ENCODE measurements at places on chromosomes 11 and 22.

- DNase-seq = peak; percentile 34
These were observed 25.9 kb upstream of the CCDC34 start for GRCh38 chr11:27388869-27389268.

DNA sequence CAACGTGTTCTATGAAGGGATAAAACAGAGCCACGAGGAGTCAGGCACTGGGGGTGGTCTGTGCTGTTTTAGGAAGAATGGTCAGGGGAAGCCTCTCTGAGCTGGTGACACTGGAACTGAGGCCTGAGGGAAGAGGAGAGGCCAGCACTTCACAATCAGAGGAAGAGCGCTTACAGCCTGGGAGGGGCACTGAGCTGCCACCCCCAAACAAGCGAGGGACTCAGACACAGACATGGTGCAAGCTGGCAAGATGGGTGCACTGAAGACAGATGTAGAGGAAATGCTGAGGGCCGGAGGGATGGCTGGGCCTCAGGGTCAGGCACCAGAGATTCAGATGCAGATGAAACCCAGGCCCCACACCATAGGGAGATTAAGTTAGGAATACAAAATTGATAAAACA is 40.0 kb upstream of the TP53I11 start:
- DNase-seq = no peak

DNA sequence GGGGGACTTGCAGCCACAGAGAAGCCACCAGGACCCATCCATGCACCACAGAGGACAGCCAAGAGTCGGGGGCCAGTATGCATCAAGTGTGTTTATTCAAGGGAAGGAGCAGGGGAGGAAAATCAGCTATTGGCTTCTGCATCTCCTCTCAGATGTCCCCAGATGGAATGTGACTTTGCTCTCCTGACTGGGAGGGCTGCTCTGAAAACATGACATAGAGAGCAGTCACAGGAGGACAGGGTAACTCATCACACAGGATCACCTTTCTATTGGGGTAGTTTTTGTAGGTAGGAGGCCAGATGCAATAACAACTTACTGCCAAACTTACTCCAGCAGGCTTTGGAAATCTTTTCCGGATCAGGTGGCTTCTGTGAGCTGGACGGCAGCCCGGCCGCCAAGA is 121.0 kb upstream of the OPCML start:
- no peak for DNase-seq

DNA sequence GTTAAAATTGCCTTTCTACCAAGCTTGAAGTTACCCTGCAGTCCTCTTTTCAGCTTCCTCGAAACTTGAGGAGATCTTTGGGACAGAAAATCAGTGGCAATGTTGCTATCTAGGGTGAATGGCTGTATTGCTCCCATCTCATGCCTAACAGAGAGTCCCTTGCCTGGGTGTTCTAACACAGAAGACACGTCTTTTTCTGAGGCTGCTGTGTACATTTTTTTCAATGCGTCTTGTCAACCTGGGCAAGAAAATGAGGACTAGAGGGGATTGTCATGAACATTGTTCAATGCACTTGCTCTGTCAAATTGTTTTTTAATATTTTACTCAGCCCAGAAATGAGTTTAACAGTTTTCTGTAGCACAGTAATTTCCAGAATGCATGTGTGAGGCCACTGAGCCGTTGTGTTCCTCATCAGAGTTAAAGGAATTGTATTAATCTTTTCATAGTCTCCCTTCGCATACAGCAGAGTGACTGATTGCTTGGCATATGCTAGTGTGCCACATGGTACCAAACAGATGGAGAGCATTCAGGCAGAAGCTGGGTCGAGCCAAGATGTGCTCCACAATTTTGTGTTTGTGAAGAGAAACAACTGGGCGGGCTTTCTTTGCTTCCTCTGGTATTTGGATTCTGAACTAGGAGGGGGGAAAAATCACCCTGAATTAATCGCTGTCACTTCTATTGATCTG is 86.0 kb downstream of the CASP12 start:
- DNase-seq = no peak

- DNase-seq = no peak
These were observed 12.0 kb upstream of the APOL4 start for GRCh38 chr22:36213586-36213985.

DNA sequence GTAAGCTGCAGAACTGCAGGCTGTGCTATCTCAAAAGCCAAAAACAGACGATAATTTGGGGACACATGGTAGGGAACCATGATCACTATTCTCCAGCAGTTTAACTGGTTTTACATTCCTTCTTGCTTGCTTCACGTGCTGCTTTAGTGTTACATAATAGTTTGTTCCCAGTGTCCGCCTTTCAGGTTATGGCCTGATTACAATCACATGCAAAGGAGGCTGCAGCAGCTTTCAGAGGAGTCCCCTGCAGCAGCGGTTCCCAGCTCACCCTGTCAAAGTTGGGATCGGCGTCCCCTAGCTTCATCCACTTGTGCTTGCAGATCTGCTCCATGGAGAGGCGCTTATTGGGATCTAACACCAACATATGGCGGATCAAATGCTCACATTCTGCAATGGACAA is 39.2 kb upstream of the APOA1 start:
- no peak for DNase-seq

- no peak for DNase-seq
These were observed 743.4 kb downstream of the NELL1 start for GRCh38 chr11:21412652-21413383.

- peak; percentile 49 for DNase-seq
These were observed 57.7 kb downstream of the BMAL1 start for GRCh38 chr11:13335319-13335718.

- DNase-seq = no peak
These were observed 104.4 kb downstream of the MPPED2 start for GRCh38 chr11:30481796-30482195.

DNA sequence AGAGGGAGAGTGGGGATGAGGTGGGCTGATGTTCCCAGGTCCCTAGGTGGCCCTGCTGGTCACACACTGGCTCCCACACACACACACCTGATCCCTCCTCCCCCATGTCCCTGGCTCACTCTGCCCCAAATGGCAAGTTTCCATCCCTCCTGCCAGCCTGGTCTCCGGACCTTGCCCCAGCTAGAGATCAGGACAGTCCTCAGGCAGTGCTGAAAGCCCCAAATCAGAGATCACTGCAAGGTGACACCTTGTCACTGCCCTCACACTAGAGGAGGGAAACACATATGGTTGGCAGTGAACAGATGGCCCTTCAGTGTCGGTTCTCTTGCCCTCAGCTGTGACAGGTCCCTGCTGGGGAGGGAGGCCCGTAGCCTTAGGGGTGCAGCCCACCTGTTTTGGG is 7.6 kb downstream of the TMPRSS5 start:
- DNase-seq = no peak

- no peak for DNase-seq
These were observed 1.2 kb downstream of the KBTBD4 start for GRCh38 chr11:47577460-47578041.

- DNase-seq = no peak
These were observed 15.6 kb downstream of the CABP7 start for GRCh38 chr22:29735416-29735815.

- peak; percentile 64 for DNase-seq
These were observed 20.0 kb upstream of the TUB start for GRCh38 chr11:8060801-8061554.

DNA sequence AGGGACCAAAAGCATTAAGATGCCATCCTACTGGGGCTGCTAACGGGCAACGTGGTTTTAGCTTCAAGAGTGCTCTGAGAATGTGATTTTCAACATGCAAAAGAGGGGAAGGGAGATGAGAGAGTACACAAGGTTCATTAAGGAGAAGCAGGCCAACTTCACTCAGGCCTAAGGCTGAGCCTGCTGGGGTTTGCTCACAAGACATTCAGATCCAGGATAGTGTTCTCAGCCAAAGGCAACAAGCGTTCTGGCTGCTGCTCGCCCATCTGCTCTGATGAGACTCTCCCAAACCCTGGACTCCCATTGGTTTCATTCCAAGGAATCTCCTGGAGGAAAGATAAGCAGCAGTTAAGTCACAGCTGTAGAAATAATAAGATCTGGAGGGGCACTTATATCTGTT is 23.6 kb upstream of the UPB1 start:
- DNase-seq = peak; percentile 4

DNA sequence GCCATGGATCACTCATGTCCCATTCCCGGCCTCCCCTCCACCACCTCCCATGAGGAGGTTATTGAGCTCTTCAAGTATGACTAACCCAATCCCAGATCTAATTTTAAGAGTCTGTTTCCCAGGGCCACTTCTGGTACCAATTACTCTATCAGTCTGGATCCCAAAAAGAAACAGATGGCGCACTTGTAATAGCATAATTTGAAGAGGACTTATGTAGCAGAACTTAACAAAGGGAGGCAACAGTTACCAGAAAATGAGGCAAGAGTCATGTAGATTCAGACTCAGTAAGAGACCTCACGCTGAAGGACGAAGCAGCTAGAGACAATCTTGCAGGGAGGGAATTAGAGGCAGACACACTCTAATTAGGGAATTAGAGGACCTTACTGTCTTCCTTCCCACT is 46.9 kb downstream of the DDX6 start:
- DNase-seq = no peak

- no peak for DNase-seq
These were observed 2.4 kb upstream of the WNT11 start for GRCh38 chr11:76208438-76209374.

DNA sequence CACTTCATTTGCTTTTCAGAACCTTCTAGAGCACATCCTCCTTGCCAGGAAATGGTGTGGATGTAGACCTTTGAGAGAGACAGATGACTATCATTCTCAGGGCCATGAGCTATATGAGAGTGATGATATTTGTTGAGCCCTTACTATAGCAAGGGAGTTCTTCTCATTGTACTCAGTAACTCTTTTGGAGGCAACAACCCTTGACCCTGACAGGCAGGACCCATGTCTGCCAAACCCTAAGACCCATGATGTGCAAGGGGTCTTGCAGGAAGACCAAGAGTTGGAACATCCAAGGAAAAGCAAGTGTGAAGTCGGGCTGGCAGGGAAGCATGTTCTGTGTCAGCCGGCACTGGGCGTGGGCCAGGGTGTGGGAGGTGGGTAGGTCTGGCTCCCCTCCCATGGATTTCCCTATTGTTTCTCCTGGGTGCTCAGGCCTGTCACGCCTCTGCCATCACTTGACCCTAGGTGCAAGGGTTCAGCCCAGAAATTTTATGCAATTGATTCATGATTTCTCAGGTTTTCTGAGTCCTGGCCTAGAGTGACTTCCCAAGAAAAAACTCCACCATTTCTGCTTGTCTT is 1.2 kb downstream of the FOLR3 start:
- DNase-seq = no peak

DNA sequence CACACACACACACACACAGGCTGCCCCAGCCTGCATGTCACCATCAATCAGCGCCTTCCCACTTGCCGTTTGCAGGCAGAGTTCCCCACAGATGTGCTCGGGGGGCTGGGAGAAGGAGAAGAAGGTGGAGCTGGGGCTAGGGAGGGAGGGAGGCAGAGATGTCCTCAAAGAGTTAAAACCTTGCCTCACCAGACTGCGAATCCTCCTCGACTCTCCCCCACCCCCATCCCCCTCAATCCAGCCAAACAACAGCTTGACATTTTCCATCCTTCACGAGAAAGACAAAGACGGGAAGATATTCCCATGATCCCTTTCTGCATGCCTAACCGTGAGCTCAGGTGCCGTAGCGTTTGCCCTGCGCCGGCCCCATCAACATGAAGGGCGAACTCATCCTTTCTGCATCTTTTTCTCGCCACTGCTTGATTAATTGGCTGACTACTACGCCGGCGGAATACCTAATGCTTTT is 365.5 kb downstream of the MIAT start:
- no peak for DNase-seq

- no peak for DNase-seq
These were observed 769.6 kb downstream of the NTM start for GRCh38 chr11:132140056-132140455.

GRCh38 chr11:85658180-85658579 is 6.7 kb downstream of the CREBZF start:
- DNase-seq = no peak

DNA sequence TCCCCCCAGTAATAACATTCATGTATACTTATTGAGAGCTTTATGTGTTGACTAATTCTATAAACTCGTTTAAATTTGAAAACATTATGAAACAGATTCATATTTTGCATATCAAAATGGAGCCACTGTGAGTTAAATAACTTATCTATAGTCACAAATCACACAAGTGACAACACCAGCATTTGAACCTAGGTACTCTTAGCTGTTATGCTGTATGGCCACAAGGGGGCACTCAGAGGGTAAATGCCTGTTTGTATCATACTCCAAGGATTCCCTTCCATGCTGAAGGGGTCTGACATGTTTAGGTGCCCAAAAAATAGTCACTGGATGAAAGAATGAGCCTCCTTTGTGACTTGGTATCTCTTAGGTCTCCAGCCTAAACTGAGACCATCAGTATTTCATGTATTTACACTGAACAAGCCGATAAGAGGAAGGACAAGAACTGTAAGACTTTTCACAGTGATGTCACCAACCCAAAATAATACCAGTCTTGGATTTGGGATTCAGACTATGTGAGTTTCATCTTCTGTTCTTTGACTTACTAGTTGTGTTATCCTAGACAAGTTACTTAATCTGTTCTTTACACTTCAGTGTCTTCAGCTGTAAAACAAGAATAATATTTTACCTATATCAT is 12.2 kb upstream of the OR52D1 start:
- DNase-seq = peak; percentile 43

DNA sequence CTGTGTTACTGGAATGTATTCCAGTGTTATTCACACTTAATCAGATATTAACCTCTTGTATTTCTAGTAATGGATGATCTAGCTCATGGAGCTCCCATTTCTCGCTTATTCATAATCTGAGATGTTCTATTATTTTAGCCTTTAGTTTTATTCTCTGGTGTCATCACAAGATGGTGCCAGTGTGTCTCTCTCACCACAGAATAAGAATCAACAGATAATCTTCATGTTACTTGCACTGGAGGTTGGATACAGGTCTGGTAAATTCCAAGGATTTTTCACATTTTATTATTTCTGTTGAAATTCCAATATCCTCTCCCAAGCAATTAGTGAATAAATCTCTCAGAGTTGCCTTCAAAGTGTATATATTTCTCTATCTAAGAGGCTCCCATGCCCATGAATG is 74.6 kb downstream of the CASP12 start:
- DNase-seq = no peak

- peak; percentile 51 for DNase-seq
These were observed 9.1 kb downstream of the SELENOO start for GRCh38 chr22:50209893-50210292.

DNA sequence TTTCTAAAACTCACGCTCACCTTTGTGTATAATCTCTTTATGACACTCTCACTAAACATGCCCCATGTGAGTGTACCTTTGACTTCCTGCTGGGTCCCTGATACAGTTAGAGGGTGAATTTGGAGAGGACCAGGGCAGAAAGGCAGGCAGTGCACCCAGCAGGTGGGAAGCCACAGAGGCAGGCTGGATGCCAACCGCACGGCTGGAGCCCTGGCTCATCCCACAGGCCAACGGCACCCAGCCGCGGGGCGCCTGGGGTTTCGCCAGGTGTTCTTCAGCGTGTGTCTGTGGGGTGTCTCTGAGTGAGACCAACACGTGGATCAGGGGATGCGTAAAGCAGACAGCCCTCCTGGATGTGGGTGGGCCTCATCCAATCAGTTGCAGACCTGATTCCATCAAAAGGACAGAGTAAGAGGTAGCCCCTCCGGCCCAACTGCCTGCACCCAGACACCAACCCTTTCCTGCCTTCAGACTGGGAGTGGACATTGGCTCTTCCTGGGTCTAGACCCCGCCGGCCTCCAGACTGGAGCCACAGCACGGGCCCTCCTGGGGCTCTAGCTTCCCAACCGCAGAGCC is 51.6 kb downstream of the DHCR7 start:
- DNase-seq = no peak

GRCh38 chr22:16601437-16602223 is 9.0 kb upstream of the CCT8L2 start:
- no peak for DNase-seq

- peak; percentile 33 for DNase-seq
These were observed 97.1 kb downstream of the CD44 start for GRCh38 chr11:35235936-35236666.

Measured in kidney glomerular epithelial cell (primary cell).